Progenitor cell of endocrine pancreas (in vitro differentiated cells): ENCODE measurements at places on chromosomes 6 and 20.

GRCh38 chr6:22133357-22133756, 163.5 kb downstream of the PRL start:
- DNase-seq, result no peak

DNA sequence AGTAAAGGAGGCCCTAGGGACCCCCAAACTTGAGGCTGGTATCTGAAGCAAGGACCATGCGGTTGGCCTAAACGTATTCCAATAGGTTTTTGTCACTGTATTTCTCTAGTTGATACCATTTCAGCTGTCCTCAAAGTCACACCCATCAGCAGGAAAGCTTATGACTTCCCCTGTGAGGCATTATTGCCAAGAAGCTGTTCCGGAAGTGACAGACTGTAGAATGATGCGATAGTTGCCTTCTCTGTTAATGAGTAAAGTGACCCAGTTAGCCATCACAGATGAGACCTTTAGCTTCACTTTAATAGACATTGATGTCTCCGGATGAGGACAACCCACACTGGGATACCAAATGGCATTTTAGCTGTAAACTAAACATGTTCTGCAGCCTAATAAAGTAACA, 147.9 kb downstream of the RNGTT start:
- DNase-seq, result no peak

- no peak for DNase-seq
These were observed 31.7 kb downstream of the MAP3K4 start for GRCh38 chr6:161023316-161023715.

GRCh38 chr6:52571099-52571755, 5.6 kb downstream of the TRAM2 start:
- no peak for DNase-seq
